M059J (cell line): ENCODE measurements at places on chromosomes 1 and 21. TPM values are rescaled to one million over a fixed set of nuclear protein-coding genes. Genes with fewer than 3 reads are reported as not detected.

The TFF3 gene
- 0.52 TPM in 1 of 2 replicates, not detected in the other for total RNA-seq

The LRRC39 gene
- 0.07 and 0.20 TPM in 2 replicates for total RNA-seq

The CNKSR1 gene
- 0.49 TPM in 1 of 2 replicates, not detected in the other for total RNA-seq

The SERPINC1 gene
- total RNA-seq: 0.07 TPM in 1 of 2 replicates, not detected in the other

The RAB42 gene
- total RNA-seq: 2.0 and 3.2 TPM in 2 replicates

The ARHGAP30 gene
- 0.12 TPM in 1 of 2 replicates, not detected in the other for total RNA-seq

The CCDC185 gene
- not detected in 2 replicates for total RNA-seq

The FCRLA gene
- total RNA-seq: 1.9 and 2.0 TPM in 2 replicates

The EDARADD gene
- 0.05 and 1.2 TPM in 2 replicates for total RNA-seq

The C1orf141 gene
- total RNA-seq: not detected in 2 replicates

The EPHA10 gene
- total RNA-seq: not detected in 2 replicates

The C1orf185 gene
- total RNA-seq: not detected in 2 replicates

The GSTM5 gene
- total RNA-seq: not detected in 2 replicates

The CTTNBP2NL gene
- 13.5 and 17.2 TPM in 2 replicates for total RNA-seq

The CORT gene
- not detected in 2 replicates for total RNA-seq

The IRF6 gene
- 0.39 and 0.47 TPM in 2 replicates for total RNA-seq

The BRDT gene
- total RNA-seq: not detected in 2 replicates

The DENND2D gene
- 4.3 and 10.2 TPM in 2 replicates for total RNA-seq

The AADACL4 gene
- not detected in 2 replicates for total RNA-seq

The BACE2 gene
- total RNA-seq: 194 and 229 TPM in 2 replicates

The PPM1J gene
- 1.3 and 1.5 TPM in 2 replicates for total RNA-seq

The RASAL2 gene
- 9.7 and 14.8 TPM in 2 replicates for total RNA-seq

The C1orf87 gene
- not detected in 2 replicates for total RNA-seq

The HSD3B1 gene
- not detected in 2 replicates for total RNA-seq

The CRP gene
- not detected in 2 replicates for total RNA-seq

The ANKRD35 gene
- total RNA-seq: 0.12 and 0.25 TPM in 2 replicates

The ESPN gene
- 0.02 TPM in 1 of 2 replicates, not detected in the other for total RNA-seq

The TTLL7 gene
- 5.7 and 13.4 TPM in 2 replicates for total RNA-seq

The ATF6 gene
- 37.9 and 38.8 TPM in 2 replicates for total RNA-seq

The TP73 gene
- total RNA-seq: 0.42 and 0.91 TPM in 2 replicates

The FAM151A gene
- total RNA-seq: not detected in 2 replicates

The SH3D21 gene
- 0.25 TPM in 1 of 2 replicates, not detected in the other for total RNA-seq

The B3GALNT2 gene
- total RNA-seq: 24.5 and 31.3 TPM in 2 replicates

The ALX3 gene
- total RNA-seq: not detected in 2 replicates

The GJA9 gene
- total RNA-seq: not detected in 2 replicates

The OPRD1 gene
- not detected in 2 replicates for total RNA-seq

The ICOSLG gene
- total RNA-seq: 0.10 TPM in 1 of 2 replicates, not detected in the other

The LAD1 gene
- total RNA-seq: 0.07 TPM in 1 of 2 replicates, not detected in the other

The HES3 gene
- not detected in 2 replicates for total RNA-seq

The RRP1B gene
- 23.8 and 42.8 TPM in 2 replicates for total RNA-seq

The ADPRS gene
- 53.0 and 60.6 TPM in 2 replicates for total RNA-seq

The ATP1A4 gene
- not detected in 2 replicates for total RNA-seq

The OR2G6 gene
- not detected in 2 replicates for total RNA-seq

The KIAA0040 gene
- 4.4 and 4.6 TPM in 2 replicates for total RNA-seq

The IL23R gene
- 0.07 TPM in 1 of 2 replicates, not detected in the other for total RNA-seq
